ENCODE measurements at places on chromosomes 1 and 21.

- no peak for DNase-seq
Observed at GRCh38 chr21:33655588-33656221, 13.4 kb downstream of the ITSN1 start.

DNA sequence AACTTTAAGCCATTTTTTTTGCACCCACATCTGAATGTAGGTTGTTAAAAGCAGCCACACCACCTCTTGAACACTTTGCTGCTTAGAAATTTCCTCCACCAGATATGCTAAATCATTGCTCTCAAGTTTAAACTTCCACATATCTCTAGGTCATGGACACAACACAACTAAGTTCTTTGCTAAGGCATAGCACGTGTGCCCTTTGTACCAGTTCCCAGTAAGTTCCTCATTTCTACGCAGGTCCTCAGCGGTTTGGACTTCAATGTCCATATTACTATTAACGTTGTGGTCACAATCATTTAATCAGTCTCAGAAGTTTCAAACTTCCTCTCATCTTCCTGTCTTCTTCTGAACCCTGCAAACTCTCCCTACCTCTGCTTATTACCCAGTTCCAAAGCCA is 661.6 kb upstream of the PKN2 start:
- no peak for DNase-seq

DNA sequence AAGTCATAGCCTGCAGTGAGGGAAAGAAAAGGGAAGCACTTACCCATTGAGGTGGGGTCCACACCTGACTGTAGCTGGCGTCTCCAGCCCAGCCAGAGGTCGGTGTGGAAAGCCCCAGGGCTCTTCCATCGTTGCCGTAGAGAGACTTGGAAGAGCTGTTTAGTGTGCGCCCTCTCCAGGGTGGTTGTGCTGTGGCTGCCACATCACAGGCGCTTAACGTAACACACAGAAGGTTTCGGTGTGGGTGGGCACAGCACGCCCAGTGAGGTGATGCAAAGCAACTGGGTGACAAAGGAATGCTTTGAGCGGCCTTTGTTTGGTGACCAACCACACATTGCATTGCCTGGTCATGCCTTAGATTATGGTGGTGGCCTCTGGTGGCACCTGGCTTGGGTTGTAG is 36.8 kb upstream of the KIF1B start:
- no peak for DNase-seq

GRCh38 chr1:3992103-3992556 is 92.1 kb upstream of the C1orf174 start:
- DNase-seq: no peak

- DNase-seq: no peak
Observed at GRCh38 chr1:245464290-245464689, 309.5 kb downstream of the KIF26B start.

- no peak for DNase-seq
Observed at GRCh38 chr1:94580367-94581115, 39.0 kb upstream of the F3 start.

GRCh38 chr21:31351438-31351837 is 7.4 kb upstream of the TIAM1 start:
- DNase-seq: no peak

- DNase-seq: no peak
Observed at GRCh38 chr1:245336149-245336983, 181.6 kb downstream of the KIF26B start.

GRCh38 chr1:164644268-164644667 is 85.3 kb downstream of the PBX1 start:
- DNase-seq: no peak

DNA sequence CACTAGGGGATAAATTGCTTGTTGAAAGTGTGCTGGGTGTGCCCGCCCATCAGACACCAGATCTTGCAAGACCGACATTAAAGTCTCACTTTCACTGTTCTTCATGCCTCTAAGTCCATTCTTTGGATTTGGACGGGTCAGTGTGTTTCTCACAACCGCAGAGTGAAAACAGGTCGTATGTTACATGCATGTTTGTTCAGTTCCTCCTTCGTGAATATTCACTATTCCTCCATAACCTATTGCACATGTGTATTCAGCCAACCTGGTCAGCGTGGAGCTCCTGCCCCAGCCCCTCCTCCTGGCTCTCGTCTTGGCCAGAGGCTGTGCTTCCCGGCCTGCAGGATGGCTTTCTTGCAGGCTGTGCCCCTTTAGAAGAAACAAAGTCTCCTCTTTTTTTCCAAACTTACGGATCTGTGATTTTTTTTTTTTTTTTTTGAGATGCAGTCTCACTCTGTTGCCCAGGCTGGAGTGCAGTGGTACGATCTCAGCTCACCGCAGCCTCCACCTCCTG is 2.2 kb upstream of the KRTAP10-6 start:
- DNase-seq: no peak

DNA sequence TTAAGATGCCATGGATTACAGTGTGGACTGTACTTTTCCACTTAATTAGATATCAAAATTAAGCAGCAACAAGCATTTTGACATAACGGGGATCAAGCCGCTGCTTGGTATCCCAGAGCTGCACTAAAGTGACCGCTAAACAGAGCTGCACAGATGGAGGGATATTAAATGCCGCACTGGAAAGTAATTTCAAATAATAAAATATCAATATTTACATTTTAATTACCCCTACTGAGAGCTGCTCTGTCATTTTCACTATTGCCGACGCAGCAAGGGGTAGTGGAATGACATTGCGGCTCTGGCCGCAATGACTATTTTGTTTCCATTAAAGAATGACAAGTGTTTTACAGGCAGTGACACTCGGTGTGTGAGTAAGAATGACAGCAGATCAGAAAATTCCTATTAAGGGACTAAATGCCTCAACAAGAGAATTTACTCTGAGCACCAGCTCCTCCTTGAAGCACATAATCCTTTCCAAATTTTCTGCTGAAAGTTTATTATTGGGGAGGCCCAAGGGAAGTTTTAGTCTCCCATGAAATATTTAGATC is 109.1 kb upstream of the USH2A start:
- no peak for DNase-seq

- no peak for DNase-seq
Observed at GRCh38 chr1:11484321-11484655, 5.3 kb downstream of the DISP3 start.

DNA sequence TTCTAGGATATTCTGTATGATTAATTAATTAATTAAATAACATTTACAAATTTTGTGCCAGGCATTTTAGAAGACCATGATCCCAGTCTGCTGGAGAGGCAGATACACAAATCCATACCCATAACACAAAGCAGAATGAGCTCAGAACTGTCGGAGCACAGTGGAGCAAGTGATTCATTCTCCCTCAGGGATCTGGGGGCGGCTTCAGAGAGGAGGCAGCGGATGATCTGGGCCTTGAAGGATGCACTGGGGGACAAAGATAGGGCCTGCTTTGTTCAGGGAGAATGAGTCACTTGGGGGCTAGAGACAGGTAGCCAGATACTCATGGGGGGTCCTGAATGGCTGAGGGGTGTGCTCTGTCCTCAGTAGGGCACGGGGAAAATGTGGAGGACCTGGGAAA is 50.9 kb upstream of the TRABD2B start:
- no peak for DNase-seq

DNA sequence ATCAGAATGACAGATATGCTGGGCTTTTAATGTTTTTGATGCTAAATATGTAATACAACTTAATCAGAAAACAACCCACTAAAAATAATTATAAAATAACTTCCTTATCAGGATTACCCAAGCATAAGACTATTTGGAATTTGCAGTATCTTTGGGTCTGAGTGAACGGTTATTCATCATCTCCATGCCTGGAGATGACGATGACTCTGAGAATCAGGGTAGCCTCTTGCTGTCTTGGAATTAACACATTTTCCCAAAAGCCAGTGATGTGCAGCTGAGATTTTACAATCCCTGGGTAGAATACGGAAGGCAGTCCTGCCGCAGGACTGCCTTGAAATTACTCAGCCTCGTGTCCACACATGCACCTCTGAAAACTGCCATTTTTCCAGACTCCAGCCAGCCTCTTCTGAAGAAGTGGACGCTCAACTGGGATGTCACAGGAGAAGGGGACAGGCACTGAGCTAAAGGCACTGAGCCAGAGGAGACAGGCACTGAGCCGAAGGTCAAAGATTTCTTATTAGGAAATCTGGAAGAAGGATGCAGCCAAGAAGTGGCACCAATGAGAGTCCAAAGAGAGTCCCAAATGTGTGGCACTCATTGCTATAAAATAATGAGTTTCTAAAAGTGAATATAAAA is 85.5 kb downstream of the PGBD5 start:
- no peak for DNase-seq

DNA sequence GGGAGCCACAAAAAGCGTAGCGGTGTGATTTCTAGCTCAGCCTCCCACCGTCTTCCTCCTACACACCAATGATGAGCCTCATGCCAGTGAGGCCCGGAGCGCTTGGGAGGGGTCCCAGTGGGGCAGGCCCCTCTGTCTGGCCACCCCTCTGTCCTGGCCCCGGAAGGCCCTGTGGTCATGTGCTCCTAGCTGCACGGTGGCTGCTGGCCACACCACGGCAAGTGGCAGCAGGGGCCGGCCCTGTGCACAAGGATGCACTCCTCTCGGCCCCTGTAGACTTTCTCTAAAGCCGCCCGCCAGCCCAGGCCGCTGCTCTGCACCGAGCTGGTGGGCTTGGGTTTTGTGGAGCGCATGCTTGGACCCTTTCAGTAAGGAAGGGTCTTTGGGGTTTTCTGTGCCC is 53.6 kb downstream of the KCNAB2 start:
- no peak for DNase-seq

- DNase-seq: no peak
Observed at GRCh38 chr21:29441651-29442050, 142.9 kb downstream of the BACH1 start.

- no peak for DNase-seq
Observed at GRCh38 chr1:213054733-213055591, 3.9 kb downstream of the RPS6KC1 start.

DNA sequence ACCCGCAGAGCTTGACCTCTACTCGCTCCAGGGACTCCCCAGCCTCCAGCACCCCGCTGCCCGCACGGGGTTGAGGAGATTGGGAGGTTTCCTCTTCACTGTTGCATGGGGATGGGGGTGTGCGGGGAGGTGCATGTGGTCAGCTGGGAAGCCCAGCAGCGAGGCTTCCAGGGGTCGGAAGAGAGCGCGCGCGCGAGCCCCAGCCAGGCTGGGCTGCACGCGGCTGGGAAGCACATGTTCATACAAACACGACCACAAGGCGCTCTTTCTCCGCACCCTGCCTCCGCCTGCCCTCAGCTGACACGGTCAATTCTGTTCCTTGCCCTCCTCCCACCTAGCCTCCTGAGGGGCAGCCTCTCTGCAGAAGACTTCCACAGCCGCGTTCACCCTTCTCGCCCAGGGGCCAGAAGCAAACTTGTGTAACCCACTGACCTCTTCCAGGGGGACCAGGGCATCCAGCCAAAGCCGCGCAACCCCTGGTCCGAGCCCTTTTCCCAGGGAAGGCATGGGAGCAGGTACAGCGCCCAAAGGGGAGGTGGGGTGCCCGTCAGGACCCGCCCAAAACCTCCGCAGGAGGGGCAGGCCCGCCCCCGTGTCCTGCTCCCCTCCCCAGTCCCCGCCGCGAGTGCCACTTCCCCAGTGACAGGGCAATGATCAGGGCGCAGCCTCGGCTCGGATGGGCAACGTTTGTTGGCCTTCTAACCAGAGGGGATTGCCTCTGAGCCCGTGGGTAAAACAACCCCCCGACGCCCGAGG is 1.3 kb downstream of the COL24A1 start:
- no peak for DNase-seq

DNA sequence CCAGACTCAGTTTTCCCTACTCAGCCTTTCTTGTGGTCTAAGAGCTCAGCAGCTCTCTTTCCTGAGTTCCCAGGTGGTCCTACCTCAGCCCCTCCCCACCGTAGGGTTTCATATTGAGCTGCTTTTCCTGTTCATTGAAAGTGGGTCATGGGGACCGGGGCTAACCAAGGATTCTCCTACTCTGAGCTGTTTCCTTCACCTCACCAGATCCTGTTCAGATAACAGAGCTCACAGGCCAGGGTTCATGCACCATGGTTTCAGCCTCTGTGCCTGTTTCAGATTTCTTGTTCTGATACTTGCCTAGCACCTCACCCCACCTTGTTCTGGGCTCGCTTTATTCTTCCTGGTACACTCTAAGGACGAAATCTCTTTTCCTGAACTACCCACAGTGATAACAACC is 8.5 kb downstream of the UBQLN4 start:
- no peak for DNase-seq

GRCh38 chr1:158283965-158284364 is 5.8 kb upstream of the CD1C start:
- DNase-seq: no peak

GRCh38 chr1:240831191-240831631 is 219.3 kb upstream of the GREM2 start:
- DNase-seq: no peak

DNA sequence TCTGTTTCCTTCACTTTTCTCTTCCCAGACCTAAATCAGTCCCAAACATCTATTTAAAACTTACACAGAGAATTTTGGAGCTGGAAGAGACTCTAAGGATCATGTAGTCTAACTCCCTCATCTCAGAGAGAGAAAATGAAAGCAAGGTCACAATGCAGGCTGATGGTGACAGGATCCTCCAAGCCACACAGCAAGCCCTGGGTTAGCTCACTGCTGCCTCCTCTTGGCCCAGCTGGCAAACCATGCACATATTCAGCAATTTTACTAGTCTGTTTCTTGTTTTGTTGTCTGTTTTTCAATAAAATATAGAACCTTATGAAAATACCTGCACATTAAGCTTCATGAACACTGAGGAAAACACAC is 27.7 kb upstream of the LY9 start:
- peak; percentile 82 for DNase-seq

DNA sequence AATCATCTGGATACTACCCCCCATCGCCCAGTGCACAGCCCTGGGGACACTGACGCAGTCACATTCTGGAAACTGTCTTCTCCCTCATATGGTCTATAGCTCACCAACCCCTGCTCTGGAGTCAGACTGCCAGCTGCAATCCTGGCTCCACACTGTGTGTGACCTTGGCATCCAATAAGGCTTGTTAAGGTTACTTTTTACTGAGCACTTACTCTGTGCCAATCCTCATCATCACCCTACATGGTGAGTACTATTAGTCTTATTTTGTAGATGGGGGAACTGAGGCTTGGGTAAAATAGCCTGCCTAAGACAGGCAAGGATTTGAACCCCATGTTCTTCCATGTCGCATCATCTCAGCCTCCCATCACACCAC is 34.9 kb downstream of the AHDC1 start:
- no peak for DNase-seq

DNA sequence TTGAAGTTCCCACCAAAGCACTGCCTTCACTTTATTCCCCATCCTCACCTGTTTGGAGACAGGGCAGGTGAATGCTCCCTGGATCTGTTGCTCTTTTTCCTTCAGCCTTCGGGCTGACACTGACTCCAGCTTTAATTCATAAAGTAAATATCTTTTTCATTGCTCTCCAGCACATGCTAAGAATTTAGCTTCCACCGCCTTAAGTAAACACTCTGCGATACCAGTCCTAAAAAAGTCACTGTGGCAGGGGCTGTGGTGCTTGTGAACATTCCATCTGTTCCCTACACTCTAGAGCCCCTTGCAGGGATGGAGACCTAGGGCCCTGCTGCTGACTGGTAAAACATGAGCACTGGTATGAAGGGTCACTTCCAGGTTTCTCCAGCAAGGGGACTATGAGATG is 896 bp upstream of the PLA2G2A start:
- DNase-seq: no peak

GRCh38 chr1:147611021-147611426 is 59.3 kb downstream of the ACP6 start:
- no peak for DNase-seq
